KG1 (cell line): ENCODE measurements at places on chromosomes 1 and 21.

DNA sequence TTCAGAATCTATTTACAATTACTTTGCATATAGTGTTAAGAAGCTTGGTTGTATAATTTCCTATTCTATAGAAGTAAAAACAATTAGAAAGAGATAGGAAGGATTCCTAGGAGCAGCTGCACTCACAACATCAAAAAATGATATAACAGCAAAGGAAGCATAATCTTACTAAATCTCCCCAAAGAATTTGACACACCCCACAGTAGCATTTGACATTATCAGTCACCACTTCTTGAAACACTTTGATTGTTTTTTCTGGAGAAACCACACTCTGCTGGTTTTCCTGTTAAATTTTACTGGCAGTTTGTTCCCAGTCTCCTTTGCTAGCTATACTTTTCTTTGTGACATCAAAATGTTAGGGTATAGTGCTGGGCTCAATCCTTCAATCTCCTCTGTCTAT is 100.8 kb upstream of the KIAA1614 start:
- DNase-seq = no peak

- no peak for DNase-seq
These were observed 16.1 kb downstream of the CD101 start for GRCh38 chr1:117017648-117018047.

GRCh38 chr1:53260631-53261247 is 22.4 kb upstream of the MAGOH start:
- no peak for DNase-seq

GRCh38 chr1:207017615-207018559 is 14.7 kb downstream of the C1orf116 start:
- no peak for DNase-seq

- DNase-seq = no peak
These were observed 623.0 kb downstream of the NPHP4 start for GRCh38 chr1:5369223-5369622.

GRCh38 chr21:21460979-21461378 is 462.8 kb downstream of the NCAM2 start:
- no peak for DNase-seq

DNA sequence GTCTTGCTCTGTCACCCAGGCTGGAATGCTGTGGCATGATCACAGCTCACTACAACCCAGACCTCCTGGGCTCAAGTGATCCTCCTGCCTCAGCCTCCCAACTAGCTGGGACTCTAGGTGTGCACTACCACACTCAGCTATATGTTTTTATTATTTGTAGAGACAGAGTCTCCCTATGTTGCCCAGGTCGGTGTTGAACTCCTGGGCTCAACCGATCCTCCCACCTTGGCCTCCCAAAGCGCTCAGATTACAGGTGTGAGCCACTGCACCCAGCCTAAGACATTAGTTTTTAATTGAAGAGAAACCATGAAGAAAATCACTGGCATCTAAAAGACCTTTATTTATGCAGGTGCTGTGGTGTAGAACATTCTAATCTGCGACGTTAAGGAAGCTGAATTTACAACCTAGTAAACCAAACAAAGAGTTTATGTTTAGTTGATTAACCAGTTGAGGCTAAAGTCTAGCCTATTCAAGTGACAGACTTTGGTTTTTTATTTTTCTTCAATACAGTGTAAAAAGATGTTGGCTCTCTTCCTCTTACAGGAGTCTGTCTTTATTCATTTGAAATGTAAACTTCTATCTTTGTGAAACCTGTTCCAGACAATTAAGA is 52.5 kb upstream of the NBL1 start:
- no peak for DNase-seq
